ENCODE measurements at places on chromosomes 3 and 15. TPM values are rescaled to one million over a fixed set of nuclear protein-coding genes. Genes with fewer than 3 reads are reported as not detected.
A peak's percentile ranks its signal among the peaks of the same experiment; 100 is the strongest.

GRCh38 chr15:43105077-43105736 lies 631 bp downstream of the UBR1 start:
- peak; percentile 54 for DNase-seq

DNA sequence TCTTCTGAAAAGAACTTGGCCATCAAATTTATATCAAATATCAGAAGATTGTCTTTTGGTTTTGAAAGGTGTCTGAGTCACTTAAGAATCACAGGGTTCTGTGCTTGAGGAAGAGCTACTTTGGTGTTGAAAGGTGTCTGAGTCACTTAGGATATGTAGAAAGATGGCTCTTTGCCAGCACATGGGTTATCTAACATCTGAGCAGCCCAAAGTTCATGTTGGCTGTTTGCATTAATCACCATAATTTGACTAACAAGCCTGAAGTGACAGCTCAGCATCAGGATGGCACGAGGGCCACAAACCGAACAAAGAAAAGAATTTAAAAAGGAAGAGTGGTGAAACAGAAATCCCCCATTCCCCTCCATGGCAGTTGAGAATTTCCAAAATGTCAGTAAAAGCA lies 190.5 kb upstream of the CMC1 start:
- peak; percentile 87 for DNase-seq

DNA sequence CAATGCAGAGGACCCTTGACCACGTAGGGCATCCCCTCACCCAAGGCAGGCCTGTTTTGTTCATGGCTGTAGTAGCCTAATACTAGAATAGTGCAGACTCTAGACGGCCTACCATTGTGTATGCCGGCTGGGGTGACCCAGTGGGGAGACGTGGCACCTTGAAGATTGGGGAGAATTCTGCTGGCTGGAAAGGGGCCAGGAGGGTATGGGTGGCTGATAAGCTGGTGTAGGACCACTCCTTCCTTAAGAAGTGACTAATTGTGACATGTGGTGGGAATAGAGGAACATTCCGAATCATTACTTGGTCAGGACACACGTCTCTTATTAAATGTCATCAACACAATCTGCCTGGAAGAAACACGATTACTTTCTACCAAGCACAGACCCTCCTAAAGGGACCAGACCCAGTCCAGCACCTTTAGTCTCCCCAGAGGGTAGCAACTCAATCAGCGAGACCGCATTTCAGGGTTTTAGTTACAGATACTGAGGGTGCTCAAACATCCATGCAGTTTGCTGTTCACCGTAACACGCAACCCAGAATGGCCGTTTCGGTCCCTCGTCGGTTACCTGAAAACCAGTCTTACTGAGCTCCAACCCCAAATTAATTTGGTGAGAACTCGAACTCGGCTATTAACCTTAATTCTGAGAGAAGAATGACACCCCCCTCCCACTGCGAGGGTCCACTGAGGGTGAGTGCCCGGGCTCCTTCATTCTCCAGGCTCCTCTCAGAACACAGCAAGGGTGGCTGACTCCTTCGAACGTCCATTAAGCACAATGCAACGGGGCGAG lies 1.6 kb upstream of the KLF13 start:
- DNase-seq, result no peak

DNA sequence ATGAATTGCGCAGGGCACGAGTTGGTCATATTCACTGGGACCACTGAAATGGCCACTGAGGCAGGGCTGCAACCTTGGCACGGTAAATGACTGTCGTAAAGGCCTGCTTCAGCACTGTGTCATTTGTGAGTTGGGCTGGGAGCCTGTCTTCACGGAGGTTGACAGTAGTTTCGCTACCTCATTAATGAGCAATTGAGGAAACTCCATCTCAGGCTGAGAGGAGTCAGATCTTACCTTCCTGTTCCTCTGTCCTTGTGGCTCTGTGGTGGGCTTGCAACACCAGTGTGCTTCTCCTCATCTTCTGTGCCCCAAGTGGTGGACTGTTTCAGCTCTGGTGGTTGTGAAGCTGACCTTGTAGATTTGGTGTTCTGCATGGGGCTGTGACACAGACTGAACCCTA lies 80.1 kb upstream of the EIF1B start:
- no peak for DNase-seq

DNA sequence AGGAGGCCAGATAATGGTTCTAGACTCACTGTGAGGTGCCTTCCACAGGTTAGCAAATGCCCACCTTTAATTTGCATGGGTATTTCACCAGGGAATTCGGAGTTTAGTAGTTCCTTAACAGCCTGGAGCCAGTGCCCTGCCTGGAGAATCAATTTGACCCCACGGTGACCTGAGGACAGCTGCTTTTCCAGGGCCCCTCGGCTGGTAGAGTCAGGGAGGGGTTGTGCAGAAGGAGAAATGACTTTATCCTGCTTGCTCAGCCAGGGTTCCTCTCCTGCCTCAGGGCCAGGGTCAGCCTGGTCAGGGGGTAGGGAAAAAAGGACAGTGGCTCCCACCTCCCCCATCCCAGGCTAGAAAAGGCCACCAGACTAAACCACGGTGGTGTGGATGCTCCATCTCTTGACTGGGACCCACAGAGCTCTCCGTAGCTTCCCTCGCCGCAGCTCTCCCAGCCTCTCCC lies 12.0 kb downstream of the DLL4 start:
- no peak for DNase-seq

DNA sequence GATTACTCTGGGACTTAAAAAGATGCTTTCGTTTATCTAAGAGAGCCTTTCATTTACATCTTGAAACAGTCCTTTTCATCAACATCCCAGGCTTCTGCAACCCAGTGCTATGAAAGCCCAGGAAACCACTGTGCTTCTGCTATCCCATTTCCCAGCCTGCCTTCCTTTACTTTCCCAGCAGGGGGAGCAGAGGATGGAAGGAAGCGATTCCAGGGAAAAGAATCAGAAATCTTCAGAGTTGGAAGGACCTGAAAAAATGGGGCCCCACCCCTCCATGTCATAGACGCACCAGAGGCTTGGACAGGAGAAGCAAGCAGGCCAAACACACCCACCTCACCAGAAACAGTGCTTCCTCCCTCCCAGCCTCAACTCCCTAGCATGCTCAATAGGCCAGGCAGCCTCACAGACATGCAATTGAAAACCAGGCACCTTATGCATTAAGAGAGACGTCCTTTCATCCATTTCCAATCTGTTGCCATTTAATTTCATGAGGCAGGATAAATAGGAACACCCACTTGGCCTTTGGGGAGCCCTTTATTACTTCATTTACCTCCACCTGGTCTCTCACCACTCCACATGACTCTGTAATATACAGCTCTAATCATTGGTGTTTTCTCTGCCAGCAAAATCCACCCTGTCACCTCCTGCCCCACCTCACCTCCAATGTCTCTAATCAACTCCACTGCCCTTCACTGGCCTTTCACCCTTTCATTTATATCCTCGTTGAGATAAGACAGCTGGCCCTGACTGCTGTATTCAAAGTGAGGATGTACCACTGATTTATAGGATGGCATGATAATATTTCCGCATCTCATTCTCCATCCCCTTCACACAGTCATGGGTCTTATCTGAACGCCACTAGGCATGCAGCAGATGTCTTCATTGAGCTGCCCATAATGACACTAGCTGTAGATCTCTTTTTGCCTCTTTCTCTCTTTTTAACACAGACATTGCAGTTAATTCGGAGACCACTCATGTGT lies 583.9 kb downstream of the NTRK3 start:
- DNase-seq, result peak; percentile 29

GRCh38 chr15:49196856-49197255 lies 26.8 kb downstream of the GALK2 start:
- DNase-seq, result no peak

GRCh38 chr3:190504354-190505125 lies 9.3 kb upstream of the IL1RAP start:
- DNase-seq, result peak; percentile 68

GRCh38 chr15:77115179-77115578 lies 44.3 kb upstream of the TSPAN3 start:
- DNase-seq, result no peak

DNA sequence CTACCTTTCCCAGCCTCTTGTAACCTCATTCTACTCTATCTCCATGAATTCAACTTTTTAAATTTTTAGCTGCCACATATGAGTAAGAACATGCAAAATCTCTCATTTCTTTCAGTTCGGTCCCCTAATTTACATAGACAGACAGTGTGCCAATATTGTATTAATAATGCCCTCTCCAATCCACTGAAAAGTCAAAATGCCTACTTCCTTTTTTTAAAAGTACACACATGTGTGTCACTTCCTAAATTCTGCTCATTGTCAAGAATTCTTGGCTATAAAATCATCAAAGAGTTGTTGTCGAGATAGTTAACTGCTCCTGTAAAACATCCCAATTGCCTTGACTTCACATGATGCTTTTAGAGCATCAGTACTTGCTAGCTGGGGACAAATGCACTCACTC lies 84.2 kb upstream of the IL12A start:
- no peak for DNase-seq

DNA sequence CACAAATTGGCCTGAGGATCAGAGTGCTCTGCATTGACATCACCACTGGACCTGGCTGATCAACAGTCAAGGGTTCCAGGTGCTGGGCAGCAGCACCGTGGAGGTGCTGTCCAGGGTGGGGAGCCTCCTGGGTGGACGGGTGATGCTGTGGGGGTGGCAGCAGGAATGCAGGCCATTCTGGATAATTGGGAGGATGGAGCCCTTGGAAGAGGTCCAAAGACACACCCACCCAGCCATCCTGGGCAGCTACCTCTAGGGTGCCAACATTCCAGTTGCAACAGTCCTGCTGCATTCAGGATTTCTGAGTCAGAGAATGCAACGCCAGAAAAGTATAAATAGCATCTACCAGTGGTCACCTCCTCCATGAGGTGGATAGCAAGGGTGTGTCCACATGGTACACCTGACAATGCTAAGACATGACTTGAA lies 26.8 kb downstream of the STARD5 start:
- peak; percentile 93 for DNase-seq

DNA sequence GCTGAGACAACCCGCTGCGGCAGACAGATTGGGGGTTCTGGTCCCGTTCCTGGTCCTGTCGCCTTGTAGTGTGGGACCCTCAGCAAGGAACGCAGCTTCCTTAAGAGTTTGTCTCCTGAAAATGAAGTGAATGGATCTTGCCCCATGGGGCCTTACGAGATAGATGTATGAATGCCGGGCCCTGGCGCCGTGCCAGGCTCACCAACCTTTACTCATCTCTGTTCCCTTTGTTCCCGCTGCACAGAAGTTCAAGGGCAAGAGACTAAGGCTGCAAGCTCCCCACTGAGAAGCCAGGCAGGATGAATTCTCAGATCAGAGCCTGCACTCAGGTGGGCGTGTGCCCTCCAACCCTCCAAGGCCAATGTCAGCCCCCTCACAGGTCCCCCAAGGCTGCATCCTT lies 162.7 kb upstream of the IQSEC1 start:
- DNase-seq, result no peak

GRCh38 chr3:190101320-190102011 lies 19.2 kb downstream of the P3H2 start:
- no peak for DNase-seq

DNA sequence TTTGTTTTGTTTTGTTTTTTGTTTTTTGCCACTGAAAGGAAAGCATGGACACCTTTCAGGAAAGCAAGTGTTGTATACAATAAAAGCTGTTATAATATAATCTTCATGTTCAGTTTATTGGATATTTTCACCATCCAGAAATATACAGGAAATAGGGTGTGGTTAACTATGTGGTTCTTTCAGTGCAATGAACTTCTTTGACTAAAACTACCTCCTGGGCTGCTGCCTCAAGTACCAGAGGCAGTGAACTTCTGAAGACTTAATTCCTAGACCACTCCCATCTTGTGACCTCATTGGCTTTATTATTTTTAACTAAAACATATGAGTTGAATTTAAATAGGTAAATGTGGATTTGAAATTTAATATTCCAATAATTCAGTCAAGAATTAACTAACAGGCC lies 27.1 kb upstream of the TBL1XR1 start:
- no peak for DNase-seq

- DNase-seq, result peak; percentile 47
Observed at GRCh38 chr3:132253262-132253878, 63.8 kb upstream of the ACP3 start.

- DNase-seq, result peak; percentile 35
Observed at GRCh38 chr3:108089579-108089978, 1.3 kb downstream of the CD47 start.

- DNase-seq, result no peak
Observed at GRCh38 chr3:102904629-102905028, 469.8 kb downstream of the ZPLD1 start.

GRCh38 chr3:1232276-1232675 lies 139.5 kb downstream of the CNTN6 start:
- no peak for DNase-seq

DNA sequence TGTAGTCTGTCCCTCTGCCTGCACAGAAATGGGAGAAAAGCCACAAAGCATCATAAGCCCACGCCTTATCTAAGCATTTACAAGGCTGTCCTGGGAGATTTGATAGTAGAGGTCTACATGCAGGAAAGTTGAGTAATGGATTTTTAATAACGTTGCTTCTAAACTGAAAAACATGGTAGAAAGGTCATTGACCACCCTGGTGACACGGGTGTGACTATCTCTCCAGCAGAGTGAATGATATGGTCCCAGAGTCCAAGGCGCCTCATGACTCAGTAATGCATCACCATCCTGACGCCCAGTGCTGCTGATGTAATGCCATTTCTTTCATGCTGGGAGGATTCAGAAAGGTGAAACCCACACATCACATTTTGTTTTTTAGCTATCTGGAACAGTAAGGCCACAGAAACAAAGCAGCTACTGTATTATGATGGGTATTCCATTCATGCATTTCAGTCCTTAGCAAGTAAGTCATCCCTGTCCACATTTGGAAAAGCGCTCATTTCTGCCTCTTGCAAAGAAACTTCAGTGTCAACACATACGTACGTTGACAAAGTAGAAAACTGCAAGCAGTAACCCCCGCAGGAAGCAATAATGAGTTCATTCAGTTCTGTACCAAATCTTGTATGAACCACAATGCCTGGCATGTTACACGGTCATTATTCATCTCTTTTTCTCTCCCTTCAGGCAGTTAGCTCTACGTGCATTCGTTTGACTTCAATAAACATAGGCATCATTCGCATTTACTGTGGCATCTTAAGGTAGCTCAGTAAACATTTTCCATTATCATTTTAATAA lies 483.5 kb downstream of the GABRG3 start:
- peak; percentile 37 for DNase-seq

The IL17RB gene
- 0.13 TPM for total RNA-seq

The CLDN18 gene
- total RNA-seq, result not detected

The TIGIT gene
- total RNA-seq, result not detected

The KBTBD13 gene
- not detected for total RNA-seq

The FSIP1 gene
- total RNA-seq, result 4.9 TPM

The ANKRD63 gene
- not detected for total RNA-seq

The ROPN1 gene
- total RNA-seq, result 0.92 TPM

The INSYN1 gene
- total RNA-seq, result 0.33 TPM

The CCDC54 gene
- total RNA-seq, result not detected

The WDR53 gene
- 5.3 TPM for total RNA-seq

The PPIB gene
- total RNA-seq, result 360 TPM

The HCN4 gene
- total RNA-seq, result not detected
